ENCODE measurements at places on chromosomes 4 and X.

DNA sequence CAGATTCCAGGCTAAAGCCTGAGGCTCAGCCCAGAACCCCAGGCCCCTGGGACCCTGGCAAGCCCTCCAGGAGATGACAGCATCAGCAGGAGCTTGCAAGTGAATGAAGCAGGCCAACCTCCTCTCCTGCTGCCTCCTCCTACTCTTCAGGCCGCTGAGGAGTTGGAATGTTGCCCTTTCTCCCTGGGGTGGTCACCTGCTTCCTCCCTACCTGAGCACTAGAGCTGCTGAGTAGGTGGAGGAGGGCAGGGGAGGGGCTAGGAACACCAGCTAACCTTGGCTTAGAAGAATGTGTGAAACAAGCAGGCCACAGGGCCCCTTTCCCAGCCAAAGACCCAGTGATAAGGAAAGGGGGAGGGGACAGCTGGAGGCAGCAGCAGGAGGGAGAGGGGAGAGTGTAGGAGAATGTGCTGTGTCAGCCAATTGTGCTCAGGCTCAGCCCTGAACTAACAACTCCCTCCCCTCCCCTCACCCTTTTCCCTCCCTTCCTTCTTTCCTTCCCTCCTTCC, 58.0 kb downstream of the PJA1 start:
- DNase-seq = no peak

- DNase-seq = no peak
Measured at GRCh38 chr4:48038666-48039065, 22.1 kb downstream of the NIPAL1 start.

- no peak for DNase-seq
Measured at GRCh38 chr4:140689623-140690022, 66.6 kb downstream of the TBC1D9 start.

GRCh38 chrX:118249146-118249545, 96.8 kb upstream of the WDR44 start:
- DNase-seq = no peak

DNA sequence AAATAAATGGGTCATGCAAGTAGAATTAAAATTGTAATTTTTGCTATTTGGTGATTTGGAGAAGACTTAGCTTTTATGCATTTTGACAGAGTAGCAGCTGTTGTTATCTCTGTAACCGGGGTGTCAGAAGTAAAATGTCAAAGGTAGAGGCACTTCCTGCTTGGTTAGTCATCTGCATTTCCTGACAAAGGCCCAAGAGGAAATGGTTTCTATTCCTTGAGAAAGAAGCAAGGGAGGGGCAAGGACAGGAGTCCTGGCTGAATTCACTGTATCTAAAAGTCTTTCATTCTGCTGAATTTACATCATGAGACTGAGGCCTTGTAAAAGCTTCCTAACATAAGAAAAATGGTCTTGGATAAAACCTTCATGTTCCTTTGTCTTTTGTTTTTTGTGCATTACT, 550.9 kb upstream of the BOD1L1 start:
- peak; percentile 1 for DNase-seq

- no peak for DNase-seq
Measured at GRCh38 chr4:141416677-141417363, 196.1 kb downstream of the ZNF330 start.

GRCh38 chr4:59122626-59123025, 2012.4 kb upstream of the IGFBP7 start:
- DNase-seq = no peak

- DNase-seq = no peak
Measured at GRCh38 chrX:17719711-17720110, 17.6 kb upstream of the SCML1 start.

DNA sequence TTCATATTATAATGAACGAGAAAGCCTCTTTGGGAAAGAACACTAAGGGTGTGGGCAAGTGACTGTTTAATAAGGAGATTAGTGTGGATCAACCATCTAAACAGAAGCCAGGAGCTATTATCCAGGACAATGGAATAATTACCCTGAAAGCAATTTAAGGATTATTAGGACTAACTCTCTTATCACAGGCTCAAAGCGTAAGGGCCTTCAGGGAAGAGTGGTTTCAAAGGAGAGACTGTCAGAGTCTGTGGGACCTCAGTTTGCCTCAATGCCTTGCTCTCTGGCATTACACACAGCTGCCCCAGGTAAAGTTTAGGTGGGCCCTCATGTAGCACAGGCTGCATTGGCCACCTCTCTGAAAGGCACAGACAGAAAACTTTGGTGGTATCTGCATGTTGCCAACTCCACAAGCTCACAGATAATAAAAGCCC, 717.2 kb upstream of the ADGRL3 start:
- DNase-seq = no peak

GRCh38 chrX:11146411-11146810, 35.3 kb downstream of the HCCS start:
- DNase-seq = no peak

GRCh38 chrX:97482666-97483300, 599.1 kb downstream of the RPA4 start:
- no peak for DNase-seq

- DNase-seq = no peak
Measured at GRCh38 chrX:29487214-29487613, 728.1 kb upstream of the MAGEB2 start.

- DNase-seq = no peak
Measured at GRCh38 chr4:88860586-88860985, 163.0 kb upstream of the NAP1L5 start.

Data from central memory CD4-positive, alpha-beta T cell (primary cell).